CD4-positive, CD25-positive, alpha-beta regulatory T cell (primary cell): ENCODE measurements at places on chromosomes 11 and 22. TPM values are rescaled to one million over a fixed set of nuclear protein-coding genes. Genes with fewer than 3 reads are reported as not detected.

GRCh38 chr11:34916843-34917770, 689 bp downstream of the PDHX start:
- no peak for DNase-seq

- no peak for DNase-seq
These were observed 46.2 kb downstream of the SHANK2 start for GRCh38 chr11:71206186-71206585.

GRCh38 chr11:95531116-95531515, 258.5 kb downstream of the FAM76B start:
- no peak for DNase-seq

- no peak for DNase-seq
These were observed 7.6 kb downstream of the TP53I11 start for GRCh38 chr11:44943118-44943517.

GRCh38 chr11:57100638-57101331, 81.0 kb upstream of the LRRC55 start:
- DNase-seq, result no peak

- DNase-seq, result no peak
These were observed 67.2 kb downstream of the CCDC83 start for GRCh38 chr11:85922367-85922766.

Gene NPAS4
- total RNA-seq, result not detected
